ENCODE measurements at places on chromosomes 16 and 17. TPM values are rescaled to one million over a fixed set of nuclear protein-coding genes. Genes with fewer than 3 reads are reported as not detected.

DNA sequence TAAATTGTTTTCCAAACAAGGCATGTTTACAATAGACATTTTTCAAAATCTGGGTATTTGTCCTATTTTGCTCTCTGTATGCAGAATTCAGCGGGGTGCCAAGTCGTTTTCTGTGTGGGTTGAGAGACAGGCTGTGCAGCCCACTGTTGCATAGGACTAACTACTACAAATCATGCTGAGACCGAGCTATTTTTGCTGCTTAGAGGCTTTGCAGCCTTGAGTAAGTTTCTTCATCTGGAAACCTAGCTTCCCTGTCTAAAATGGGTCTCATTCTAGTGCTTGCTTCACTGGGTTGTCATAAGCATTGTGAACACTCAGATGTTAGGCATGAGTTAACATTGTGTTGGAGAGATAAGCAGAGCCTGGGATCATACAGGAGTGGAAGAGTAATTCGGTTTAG lies 1.3 kb downstream of the PRPSAP2 start:
- peak overlapping the region; percentile 76 for H3K27ac ChIP-seq
- H3K4me1 ChIP-seq, result peaks cover 40% of the 10 kb centered on the region
- no peak for DNase-seq
- peak overlapping the region; percentile 93 for H3K4me3 ChIP-seq
- no peaks in the 10 kb centered on the region for H3K27me3 ChIP-seq
- no peaks in the 10 kb centered on the region for H3K36me3 ChIP-seq

ZP2 gene
- total RNA-seq, result not detected

DNA sequence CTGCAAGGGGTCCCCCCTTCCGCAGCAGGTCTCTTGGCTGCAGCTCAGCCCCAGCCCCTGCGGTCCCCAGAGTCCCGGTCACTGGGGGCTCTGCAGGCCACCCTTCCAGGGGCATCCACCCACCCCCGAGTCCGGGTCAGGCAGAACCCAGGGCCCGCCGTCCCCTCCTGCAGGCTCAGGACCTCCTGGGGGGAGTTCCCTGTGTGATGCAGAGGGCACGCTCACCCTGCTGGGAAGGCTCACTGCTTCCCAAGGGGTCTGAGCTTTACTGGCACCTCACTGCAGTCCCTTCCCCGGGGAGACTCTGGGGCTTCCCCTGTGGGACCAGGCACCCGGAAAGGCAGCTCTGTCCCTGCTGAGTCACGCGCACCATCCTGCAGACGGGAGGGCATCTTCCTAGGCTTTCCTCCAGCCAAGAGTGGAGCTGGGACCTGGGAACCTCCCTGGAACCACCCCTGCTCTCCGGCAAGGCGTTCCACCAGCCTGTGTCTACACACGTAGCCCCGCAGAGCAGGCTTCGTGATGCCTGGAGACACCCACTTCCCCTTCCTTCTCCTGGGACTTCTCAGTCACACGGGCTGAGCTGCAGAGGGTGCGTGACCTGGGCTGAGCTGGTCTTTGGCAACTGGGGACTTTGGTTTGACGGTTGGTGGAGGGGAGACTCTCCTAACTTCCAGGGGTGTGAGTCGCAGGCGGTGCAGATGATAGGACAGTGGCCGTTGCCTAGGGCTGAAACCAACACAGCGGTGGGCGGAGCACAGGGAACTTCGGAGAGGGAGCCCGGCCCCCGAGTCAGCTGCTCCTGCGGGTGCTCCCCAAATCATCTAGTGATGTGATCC lies 23.4 kb downstream of the SLC25A10 start:
- H3K27ac ChIP-seq, result no peak overlapping the region
- peaks cover 4% of the 10 kb centered on the region for H3K4me1 ChIP-seq
- H3K4me3 ChIP-seq, result no peak overlapping the region
- H3K36me3 ChIP-seq, result no peaks in the 10 kb centered on the region
- no peaks in the 10 kb centered on the region for H3K27me3 ChIP-seq

GRCh38 chr16:20393801-20394577 lies 10.5 kb downstream of the PDILT start:
- no peaks in the 10 kb centered on the region for H3K36me3 ChIP-seq
- H3K27me3 ChIP-seq, result no peaks in the 10 kb centered on the region
- H3K4me1 ChIP-seq, result no peaks in the 10 kb centered on the region
- H3K4me3 ChIP-seq, result no peak overlapping the region
- DNase-seq, result no peak

DNA sequence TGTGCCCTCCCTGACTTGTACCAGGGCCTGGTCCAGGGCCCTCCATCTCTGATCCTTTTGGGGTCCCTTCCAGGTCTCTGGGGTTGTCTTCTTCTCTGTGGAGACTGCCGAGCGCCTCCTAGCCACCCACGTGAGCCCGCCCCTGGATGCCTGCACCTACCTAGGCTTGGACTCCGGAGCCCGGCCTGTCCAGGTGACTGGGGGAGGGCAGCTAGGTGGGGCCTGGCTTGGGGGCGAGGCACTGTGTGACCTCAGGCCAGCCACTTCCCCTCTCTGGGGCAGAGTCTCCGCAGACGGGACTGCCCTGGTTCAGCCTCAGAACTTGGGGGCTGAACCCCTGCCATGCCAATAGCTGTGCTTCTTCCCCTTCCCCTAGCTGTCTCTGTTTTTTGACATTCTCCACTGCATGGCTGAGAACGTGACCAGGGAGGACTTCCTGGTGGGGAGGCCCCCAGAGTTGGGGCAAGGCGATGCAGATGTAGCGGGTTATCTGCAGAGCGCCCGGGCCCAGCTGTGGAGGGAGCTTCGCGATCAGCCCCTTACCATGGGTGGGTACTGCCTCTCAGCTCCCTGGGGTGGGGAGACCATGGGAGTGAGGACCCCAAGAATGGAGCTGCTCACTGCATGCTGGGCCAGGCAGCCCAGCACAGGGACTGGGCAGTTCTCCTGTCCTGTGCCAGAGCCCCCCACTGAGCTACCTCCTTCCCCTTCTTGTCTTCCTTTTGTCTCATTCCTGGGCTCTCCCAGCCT lies 14.6 kb downstream of the FCSK start:
- no peak for DNase-seq
- no peak overlapping the region for H3K27ac ChIP-seq
- H3K27me3 ChIP-seq, result no peaks in the 10 kb centered on the region
- no peaks in the 10 kb centered on the region for H3K4me1 ChIP-seq

ST6GALNAC2 gene
- 0.39 TPM for total RNA-seq
